Adrenal gland (tissue), 19 donors: ENCODE measurements at places on chromosomes 16 and 17.

DNA sequence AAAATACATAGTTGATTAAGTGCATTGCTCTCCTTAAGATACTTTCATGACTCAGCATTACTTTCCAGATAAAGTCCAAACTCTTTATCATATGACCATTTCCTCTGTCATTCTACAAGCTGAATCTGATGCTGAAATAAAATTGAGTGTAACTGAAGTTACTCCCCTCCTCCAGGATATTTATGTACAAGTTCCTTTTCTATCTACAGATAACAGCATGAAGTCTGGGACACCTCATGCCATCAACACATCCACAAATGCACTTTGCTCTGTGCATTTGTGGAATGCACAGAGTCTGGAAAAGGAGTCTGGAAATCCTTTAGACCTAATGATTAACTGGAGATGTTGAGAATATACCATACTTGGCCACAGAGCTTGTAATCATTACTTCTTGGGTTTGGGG, 60.5 kb downstream of the ACSM2B start:
- no peaks in the 10 kb centered on the region for H3K27me3 ChIP-seq
- no peaks in the 10 kb centered on the region for H3K4me1 ChIP-seq
- DNase-seq: no peak
- no peaks in the 10 kb centered on the region for H3K36me3 ChIP-seq
- no peak overlapping the region for H3K4me3 ChIP-seq

GRCh38 chr17:36089339-36089865, 541 bp downstream of the CCL3 start:
- H3K4me1 ChIP-seq: no peaks in the 10 kb centered on the region
- H3K27ac ChIP-seq: no peak overlapping the region
- H3K4me3 ChIP-seq: no peak overlapping the region
- no peak for DNase-seq
- no peaks in the 10 kb centered on the region for H3K27me3 ChIP-seq

- no peak for DNase-seq
- H3K36me3 ChIP-seq: no peaks in the 10 kb centered on the region
- no peak overlapping the region for H3K4me3 ChIP-seq
These were observed 62.6 kb upstream of the ENDOV start for GRCh38 chr17:80352216-80352895.

DNA sequence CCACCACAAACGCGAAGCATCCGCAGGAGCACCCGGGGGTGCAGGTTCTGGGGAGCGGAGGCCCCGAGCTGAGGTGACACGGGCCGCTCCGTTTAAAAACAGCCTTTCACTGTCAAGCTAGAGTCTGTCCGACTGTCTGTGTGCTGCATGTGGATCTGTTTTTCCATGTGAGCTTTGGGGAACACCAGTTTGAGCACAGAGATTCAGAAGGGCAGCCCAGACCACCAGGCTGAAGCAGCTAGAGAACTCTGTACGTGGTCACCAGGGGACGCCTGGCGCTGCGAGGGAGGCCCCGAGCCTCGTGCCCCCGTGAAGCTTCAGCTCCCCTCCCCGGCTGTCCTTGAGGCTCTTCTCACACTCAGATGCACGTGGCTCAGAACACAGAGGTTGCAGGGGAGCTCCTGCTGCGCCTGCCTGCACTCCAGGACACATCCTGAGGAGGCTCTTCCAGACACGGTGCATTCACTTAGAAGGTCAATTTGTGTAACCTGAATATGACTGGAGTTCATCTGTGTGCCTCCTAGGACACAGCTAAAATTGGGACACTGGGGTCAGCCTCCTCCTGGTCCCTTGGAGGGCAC, 15.7 kb upstream of the FOXK2 start:
- H3K27ac ChIP-seq: no peak overlapping the region
- no peak overlapping the region for H3K4me3 ChIP-seq
